DMS79 (cell line): ENCODE measurements at places on chromosomes 16 and 17.

DNA sequence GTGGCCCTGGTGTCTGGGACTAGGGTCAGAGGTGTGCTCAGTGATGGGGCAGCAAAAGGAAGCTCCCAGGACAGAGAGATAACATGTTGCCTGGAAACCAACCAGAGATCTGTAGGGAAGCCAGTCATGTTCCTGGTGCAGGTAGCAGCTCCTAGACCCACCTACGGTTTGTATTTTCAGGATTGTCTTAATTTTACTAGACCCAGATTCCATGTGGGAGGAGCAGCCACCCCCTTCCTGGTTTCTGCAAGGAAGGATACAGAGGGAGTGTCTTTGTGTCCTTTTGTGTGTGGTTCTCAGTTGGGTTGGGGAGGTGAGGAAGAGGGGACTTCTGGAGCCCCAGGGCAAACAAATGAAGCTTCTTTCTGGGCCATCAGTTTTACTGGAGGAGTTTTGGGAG lies 53.9 kb downstream of the MGAT5B start:
- no peak for DNase-seq

DNA sequence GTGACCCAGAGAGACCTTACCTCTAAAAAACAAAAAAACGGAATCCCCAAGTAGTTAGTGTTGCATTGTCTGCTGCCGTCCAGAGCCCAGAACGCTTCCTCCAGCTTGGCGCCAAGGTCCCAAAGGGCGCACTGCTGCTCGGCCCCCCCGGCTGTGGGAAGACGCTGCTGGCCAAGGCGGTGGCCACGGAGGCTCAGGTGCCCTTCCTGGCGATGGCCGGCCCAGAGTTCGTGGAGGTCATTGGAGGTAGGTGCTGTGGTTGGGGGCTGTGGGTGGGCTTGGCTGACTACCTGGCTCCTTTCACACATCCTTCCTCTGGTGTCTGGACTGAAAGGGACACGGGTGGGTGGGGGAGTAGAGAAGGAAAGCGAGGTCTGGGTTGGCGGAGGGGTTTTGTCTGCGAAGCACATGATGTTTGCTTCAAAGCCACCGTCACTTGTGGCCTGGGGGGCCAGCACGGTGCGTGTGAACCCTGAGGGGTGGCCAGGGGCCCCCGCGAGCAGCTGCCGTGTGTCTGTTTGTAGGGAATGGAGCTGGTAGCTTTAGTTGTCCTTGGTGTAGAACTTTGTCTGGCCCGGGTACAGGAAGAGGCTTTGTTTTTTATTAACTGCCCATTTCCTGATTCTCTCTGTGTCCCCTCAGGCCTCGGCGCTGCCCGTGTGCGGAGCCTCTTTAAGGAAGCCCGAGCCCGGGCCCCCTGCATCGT lies 23.8 kb downstream of the SPG7 start:
- no peak for DNase-seq

GRCh38 chr16:79326549-79326948 lies 274.0 kb downstream of the MAF start:
- DNase-seq: no peak

- no peak for DNase-seq
These were observed 550.5 kb downstream of the MAF start for GRCh38 chr16:79050063-79050462.

GRCh38 chr17:73232587-73233373 lies 28.9 kb downstream of the CPSF4L start:
- DNase-seq: no peak

- no peak for DNase-seq
These were observed 62.1 kb downstream of the CRISPLD2 start for GRCh38 chr16:84881702-84882521.

DNA sequence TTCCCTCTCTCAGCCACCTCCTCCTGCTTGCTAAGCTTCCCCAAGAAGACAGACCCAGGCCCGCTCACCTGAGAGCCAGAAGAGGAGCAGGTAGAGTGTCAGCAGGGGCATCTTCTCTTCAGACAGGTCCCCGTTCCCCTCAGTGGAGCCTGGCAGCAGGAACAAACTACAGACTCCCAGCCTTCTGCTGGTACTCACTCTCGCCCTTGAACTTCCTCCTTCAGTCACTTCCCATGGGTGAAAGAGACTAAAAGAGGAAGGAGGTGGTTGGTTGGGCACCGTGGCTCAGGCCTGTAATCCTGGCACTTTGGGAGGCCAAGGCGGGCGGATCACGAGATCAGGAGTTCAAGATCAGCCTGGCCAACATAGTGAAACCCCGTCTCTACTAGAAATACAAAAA lies at the start of gene CD300LF:
CD300LF (minus strand) TSS at position 168 of the 400 bp plus-strand sequence; CDS start at position 111, 57 bp downstream.
- DNase-seq: no peak

DNA sequence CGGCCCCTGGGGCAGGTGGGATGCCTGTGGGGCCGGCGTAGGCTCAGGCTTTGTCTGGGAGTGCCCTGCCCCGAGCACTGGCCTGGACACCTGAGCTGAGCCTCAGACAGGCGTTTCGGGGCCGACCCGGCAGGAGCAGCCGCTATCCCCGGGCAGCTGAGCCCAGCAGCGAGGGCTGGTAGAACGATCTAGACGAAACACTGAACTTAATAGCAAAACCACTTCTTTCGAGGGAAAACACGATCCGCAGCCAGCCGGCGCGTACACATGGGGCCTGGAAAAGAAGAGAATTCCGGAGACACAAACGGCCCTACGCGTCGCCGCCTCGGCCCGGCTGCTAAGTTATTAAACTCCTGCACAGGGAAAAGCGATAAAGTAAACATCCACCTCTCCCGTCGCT lies 22.0 kb upstream of the SSTR5 start:
- no peak for DNase-seq

GRCh38 chr17:76382803-76383545 lies 1.4 kb upstream of the SPHK1 start:
- DNase-seq: no peak

- DNase-seq: no peak
These were observed 2.6 kb downstream of the COG4 start for GRCh38 chr16:70520612-70521297.

GRCh38 chr17:44069974-44070454 lies 521 bp upstream of the G6PC3 start:
- DNase-seq: peak; percentile 56

DNA sequence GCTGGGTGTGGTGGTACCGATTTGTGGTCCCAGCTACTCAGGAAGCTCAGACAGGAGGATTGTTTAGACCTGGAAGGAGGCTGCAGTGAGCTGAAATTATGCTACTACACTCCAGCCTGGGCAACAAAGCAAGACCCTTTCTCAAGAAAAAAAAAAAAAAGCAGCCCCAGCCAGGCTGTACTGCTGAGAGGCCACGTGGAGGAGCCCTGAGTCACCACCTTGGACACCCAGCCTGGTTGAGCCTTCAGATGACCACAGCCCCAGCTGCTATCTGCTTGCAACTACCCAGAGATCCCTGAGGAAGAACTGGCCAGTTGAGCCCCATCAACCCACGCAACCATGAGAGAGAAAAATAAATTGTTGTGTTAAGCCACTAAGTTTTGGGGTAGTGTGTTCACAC lies 23.6 kb upstream of the GPRC5C start:
- no peak for DNase-seq

- DNase-seq: no peak
These were observed 307.5 kb upstream of the DYNLRB2 start for GRCh38 chr16:80233097-80233835.

DNA sequence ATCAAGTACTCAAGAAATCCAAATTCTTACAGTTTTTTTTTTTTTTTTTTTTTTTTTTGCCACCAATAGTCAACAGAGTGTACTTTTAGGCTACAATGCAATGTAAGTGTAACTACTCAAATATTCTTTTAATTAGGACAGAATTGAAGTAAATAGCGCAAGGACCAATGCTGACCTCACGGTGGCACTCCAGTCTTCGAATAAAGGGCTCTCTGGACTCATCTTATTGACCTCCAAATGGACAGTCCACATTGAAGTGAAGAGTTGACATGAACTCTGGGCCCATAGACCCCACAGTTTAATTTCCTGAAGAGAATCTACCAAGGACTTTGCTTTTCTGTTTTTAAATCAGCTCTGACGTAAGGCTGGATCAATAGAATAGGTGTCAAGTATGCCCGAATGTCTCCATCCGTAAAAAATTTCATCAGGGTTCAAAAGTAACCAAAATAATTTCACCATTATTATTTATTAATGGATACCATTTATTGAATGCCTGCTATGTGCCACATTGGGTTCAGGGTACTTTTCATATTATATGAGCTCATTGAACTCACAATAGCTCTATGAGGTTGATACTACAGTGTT lies 7.3 kb upstream of the DDX52 start:
- no peak for DNase-seq

- DNase-seq: peak; percentile 44
These were observed 7.8 kb downstream of the ZFHX3 start for GRCh38 chr16:73040136-73040535.

- peak; percentile 85 for DNase-seq
These were observed 34.5 kb upstream of the TMC5 start for GRCh38 chr16:19382887-19383816.

GRCh38 chr16:2843526-2843925 lies 13.4 kb downstream of the ZG16B start:
- DNase-seq: no peak

GRCh38 chr16:28990375-28991040 lies 5.7 kb downstream of the LAT start:
- DNase-seq: no peak

GRCh38 chr17:61568219-61569072 lies 22.6 kb downstream of the NACA2 start:
- no peak for DNase-seq

- no peak for DNase-seq
These were observed at the start of gene HES7 for GRCh38 chr17:8123695-8124349. Gene HES7, minus strand, starts transcription at chr17:8124106. Its CDS starts 22 bp downstream, at chr17:8124084.

DNA sequence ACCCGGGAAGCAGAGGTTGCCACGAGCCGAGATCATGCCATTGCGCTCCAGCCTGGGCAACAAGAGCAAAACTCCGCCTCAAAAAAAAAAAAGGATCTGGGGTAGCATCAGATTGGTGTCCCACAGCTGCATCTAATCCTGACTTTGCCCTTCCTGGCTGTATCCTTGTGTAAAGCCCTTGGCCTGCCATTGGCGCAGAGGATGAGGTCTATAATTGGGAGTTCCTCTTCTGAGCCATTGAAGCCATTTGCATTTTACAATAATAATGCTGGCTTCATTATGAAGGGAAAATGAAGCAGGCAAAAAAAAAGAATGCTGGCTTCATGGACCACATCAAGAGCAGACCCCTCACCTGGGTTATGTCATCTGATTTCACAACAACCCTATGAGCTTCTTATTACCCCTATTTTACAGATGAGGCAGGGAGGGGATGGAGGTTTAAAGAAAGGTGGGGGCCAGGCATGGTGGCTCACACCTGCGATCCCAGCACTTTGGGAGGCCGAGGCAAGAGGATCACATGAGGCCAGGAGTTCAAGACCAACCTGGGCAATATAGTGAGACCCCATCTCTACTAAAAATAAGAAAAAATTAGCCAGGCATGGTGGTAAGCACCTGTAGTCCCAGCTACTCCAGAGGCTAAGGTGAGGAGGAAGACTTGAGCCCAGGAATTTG lies 1.2 kb upstream of the LITAFD start:
- no peak for DNase-seq

DNA sequence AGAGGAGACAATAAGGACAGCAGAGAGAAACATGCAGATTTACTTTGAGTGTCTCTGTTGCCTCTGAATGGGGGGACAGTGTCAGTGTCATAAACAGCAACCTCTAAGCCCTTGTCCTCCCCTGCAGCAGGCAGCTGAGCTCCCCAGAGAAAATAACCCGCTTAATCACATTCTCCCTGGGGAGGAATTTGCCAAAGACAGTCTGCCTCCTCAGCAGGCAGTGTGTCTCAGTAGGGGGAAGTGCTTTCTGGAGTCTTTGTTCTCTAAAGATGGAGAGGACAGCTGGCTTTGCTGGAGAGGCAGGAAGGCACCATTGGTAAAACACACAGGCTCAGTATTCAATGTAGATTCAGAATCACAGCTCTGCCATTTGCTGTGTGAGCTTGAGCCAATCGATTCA lies 16.1 kb downstream of the TEKT5 start:
- no peak for DNase-seq

- no peak for DNase-seq
These were observed 7.7 kb downstream of the HOXB4 start for GRCh38 chr17:48570325-48571023.

- peak; percentile 26 for DNase-seq
These were observed at the start of gene DOC2A for GRCh38 chr16:30010844-30011713. Gene DOC2A, minus strand, starts transcription at chr16:30011027. Its CDS starts 805 bp downstream, at chr16:30010222.

DNA sequence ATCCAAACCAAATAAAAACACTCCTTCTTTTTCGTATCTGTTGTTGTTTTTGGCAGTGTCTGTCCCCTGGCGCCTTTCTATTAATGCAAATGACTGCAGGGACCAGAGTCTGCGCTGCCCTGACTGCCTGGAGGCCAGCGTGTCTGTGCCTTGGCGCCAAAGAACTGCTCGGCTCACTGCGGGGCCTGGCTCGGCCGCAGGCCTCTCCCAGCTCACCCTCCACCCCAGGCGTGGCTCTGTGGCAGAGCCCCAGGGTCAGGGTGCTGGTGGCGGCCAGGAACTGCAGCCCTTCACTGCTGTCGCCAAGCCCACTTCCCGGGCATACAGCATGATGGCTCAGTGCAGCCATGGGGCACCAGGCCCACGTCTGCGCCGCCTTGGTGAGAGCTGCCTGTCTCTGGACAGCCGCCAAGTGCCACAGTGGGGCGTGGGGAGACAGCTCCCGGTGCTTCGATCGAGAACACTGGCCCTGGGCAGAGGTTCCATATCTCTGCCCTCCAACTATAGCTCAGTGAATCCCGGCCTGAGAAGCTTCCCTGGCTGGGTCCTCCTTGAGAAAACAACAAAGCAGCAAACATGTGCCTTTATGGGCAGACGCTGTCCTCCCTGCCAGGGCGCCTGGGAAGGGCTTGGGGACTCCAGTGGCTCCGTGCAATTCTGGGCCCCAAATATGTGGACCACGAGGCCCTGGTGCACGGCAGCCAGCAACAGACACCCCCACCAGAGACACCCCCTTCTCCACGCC lies 11.1 kb downstream of the CANT1 start:
- DNase-seq: no peak

DNA sequence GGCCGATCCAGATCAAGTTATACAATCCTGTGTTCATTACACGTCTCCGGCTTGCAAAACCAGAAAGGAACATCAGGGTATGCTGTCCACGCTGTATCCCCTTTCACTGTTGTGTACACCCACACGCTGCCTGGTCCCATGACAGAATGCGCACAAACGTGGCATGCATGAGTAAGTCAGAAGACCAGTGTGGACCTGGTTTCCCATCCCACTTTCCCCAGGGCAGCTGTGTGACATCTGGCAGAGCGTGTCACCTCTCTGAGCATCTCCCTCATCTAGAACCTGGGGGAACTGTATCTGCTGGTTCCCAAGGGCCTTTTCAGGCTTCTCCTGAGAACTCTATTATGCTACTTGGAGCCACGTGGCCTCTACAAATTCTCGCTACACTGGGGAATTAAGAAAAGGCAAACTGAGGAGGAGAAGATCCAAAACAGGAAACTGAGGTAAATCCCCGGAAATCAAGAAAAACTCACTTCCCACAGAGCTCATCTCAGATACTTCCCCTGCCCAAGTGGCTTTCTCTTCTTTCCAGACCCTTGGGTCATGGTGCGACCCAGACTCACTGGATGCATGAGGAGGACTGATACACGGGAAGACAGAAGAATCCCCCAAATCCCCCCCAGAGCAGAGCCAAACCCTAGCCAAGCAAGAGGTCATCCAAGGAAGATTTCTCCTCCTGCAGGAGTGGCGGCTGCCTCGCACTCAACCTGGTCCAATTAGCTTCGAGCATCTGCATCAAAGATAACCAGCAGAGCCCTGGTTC lies 139.3 kb downstream of the GAS7 start:
- no peak for DNase-seq

GRCh38 chr16:3458852-3459361 lies 15.4 kb downstream of the NAA60 start:
- DNase-seq: no peak

- DNase-seq: no peak
These were observed 36.5 kb downstream of the FANCA start for GRCh38 chr16:89779909-89780305.

- DNase-seq: peak; percentile 71
These were observed 1.2 kb upstream of the TLCD3B start for GRCh38 chr16:30032083-30032819.
